ENCODE measurements at places on chromosomes 6 and 20. TPM values are rescaled to one million over a fixed set of nuclear protein-coding genes. Genes with fewer than 3 reads are reported as not detected.

The KIAA0408 gene
- total RNA-seq, result 4.1 TPM

- no peaks in the 10 kb centered on the region for H3K27me3 ChIP-seq
- peak overlapping the region; percentile 31 for H3K27ac ChIP-seq
- no peaks in the 10 kb centered on the region for H3K36me3 ChIP-seq
Measured at GRCh38 chr20:64050261-64051032, 1.0 kb upstream of the SOX18 start.

GRCh38 chr6:32941214-32941768, 463 bp upstream of the HLA-DMB start:
- no peaks in the 10 kb centered on the region for H3K27me3 ChIP-seq
- H3K4me1 ChIP-seq, result peaks cover 18% of the 10 kb centered on the region
- peak overlapping the region; percentile 89 for H3K27ac ChIP-seq
- H3K36me3 ChIP-seq, result no peaks in the 10 kb centered on the region

DNA sequence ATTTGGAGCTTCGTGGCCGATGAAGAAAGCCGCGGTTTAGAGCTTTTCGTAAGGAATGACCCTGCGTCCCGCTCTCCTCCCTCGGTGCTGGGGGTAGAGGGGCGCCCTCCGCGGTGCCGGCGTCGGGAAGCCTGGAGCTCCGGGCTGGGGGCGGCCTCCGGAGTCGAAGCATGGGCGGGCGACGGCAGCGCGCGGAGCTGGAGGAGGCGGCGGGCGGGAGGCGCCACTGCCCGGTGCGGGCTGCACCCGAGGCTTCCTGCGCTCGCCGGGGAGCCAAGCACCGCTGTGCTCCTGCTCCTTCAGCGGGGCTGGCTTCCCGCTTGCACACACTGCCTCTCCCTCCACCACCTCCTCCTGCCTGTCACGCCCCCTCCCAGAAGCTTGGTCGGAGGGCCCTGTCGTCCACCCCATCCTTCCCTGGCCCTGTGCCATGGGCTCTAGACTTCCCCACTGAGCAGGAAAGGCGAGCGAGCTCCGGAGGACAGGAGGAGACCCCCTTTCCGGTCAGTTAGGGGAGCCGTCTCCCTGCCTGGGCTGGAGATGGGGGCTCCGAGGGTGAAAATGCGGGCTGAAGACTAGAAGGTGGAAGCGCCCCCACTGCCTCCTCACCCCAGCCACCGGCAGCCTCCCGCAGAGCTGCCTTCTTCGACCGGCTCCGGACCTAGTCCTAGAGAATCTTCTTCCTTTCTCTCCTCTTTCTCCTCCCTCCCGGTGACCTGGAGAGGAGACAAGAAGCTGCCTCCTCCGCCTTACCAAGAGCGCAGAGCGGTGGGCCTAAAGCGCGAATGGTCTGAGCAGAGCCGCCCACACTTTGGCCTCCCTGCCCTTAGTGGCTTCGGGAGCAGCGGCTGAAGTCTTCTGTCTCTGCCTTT, 1.8 kb downstream of the CDH4 start:
- H3K4me1 ChIP-seq, result no peaks in the 10 kb centered on the region
- peak; percentile 42 for DNase-seq
- no peaks in the 10 kb centered on the region for H3K36me3 ChIP-seq

The GATA5 gene
- 33.8 TPM for total RNA-seq

- H3K27ac ChIP-seq, result no peak overlapping the region
- no peaks in the 10 kb centered on the region for H3K4me1 ChIP-seq
- H3K27me3 ChIP-seq, result no peaks in the 10 kb centered on the region
- H3K4me3 ChIP-seq, result no peak overlapping the region
Measured at GRCh38 chr20:56788041-56788670, 159.1 kb downstream of the TFAP2C start.

DNA sequence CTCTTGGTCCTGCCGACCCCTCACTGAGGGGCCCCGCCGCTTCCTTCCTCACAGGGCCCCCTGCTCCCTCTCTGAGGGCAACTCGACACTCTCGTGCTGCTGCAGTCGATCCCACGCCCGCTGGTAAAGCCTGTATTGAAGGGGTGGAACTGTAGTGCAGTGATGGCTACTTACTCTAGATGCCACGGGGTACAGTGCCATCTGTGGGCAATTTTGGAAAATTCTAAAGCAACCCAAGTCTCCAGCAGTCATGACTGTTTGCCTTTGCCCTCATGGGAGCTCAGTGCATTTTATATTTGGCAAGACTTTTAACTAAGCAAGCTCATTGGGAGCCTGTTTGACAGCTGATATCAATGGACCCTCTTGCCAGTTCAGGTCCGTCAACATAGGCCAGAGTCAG, 6.5 kb upstream of the C6orf136 start:
- H3K4me3 ChIP-seq, result no peak overlapping the region
- H3K27me3 ChIP-seq, result no peaks in the 10 kb centered on the region
- H3K4me1 ChIP-seq, result no peaks in the 10 kb centered on the region
- no peak for DNase-seq
- no peaks in the 10 kb centered on the region for H3K36me3 ChIP-seq

The CGA gene
- total RNA-seq, result not detected

DNA sequence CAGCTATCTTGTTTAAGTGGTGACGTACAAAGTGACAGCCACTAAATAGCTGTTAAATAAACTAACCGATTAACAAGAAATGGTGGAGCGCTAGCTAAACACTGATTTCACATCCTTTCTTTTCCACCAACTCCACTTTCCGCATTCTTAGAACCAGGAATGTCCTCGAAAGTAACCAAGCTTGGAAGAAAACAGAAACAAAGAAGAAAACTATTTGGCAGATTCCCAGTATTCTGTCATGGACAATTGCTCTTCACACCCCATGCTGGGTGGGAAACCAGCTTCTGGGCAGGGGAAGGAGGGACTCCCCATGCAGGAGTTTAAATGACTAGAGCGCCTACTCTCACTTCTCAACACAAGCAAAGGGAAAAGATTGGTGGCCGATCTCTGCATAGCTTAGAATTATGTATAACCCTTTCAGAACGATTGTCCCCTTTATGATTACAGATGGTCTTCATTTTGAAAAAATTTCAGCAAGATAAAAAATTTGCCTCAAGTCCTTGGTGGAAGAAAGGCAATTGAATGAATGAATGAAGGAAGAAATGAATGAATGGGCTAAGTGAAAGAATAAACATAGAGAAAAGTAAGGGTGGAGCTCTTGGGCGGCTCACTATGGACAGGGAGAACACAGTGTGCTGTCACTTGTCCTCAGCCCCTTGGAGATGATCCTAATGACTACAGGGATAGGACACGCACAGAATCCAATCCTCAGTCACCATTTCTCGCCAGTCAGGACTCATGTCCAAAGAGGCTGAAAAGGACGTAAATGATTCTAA, 148.7 kb upstream of the NEDD9 start:
- H3K36me3 ChIP-seq, result no peaks in the 10 kb centered on the region
- DNase-seq, result no peak
- H3K4me1 ChIP-seq, result peaks cover 3% of the 10 kb centered on the region
- no peaks in the 10 kb centered on the region for H3K27me3 ChIP-seq
- H3K4me3 ChIP-seq, result peak overlapping the region; percentile 53
- H3K27ac ChIP-seq, result peak overlapping the region; percentile 70

- no peak for DNase-seq
- H3K4me3 ChIP-seq, result no peak overlapping the region
- H3K27ac ChIP-seq, result no peak overlapping the region
- H3K27me3 ChIP-seq, result no peaks in the 10 kb centered on the region
Measured at GRCh38 chr6:109237986-109238329, 142.7 kb downstream of the CEP57L1 start.

DNA sequence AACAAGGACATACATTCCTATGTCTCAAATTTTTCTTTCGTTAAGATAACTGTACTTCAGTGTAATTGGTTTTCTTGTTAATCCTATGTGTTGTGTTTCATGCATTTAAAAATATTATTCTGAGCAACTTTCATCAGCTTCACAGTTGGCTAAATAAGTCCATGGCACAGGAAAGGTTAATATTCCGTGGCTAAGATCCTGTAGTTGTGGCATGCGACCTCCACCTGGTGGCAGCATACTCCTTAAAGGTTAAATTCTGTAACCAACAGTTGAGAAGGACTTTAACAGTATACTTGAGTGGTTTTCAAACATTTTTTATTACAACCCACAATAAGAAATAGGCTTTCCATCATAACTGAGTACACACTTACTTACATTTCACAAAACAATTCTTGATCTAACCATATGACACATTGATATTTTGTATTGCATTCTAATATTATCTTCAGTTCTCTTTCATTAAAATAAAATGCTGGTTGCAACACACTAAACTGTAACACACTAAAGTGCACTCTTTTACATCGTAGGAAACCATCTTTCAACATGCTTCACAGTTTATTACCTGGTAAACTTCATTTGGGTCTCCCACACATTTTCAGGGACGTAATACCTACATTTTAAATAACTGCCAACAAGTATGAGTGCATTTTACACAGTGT, 118.3 kb downstream of the SLX4IP start:
- peak; percentile 63 for DNase-seq
- H3K4me1 ChIP-seq, result no peaks in the 10 kb centered on the region
- no peak overlapping the region for H3K4me3 ChIP-seq
- H3K27ac ChIP-seq, result no peak overlapping the region
- H3K27me3 ChIP-seq, result no peaks in the 10 kb centered on the region
- H3K36me3 ChIP-seq, result no peaks in the 10 kb centered on the region

GRCh38 chr6:25829375-25829774, 2.5 kb downstream of the SLC17A1 start:
- H3K4me1 ChIP-seq, result no peaks in the 10 kb centered on the region
- H3K4me3 ChIP-seq, result no peak overlapping the region
- H3K36me3 ChIP-seq, result no peaks in the 10 kb centered on the region
- H3K27me3 ChIP-seq, result no peaks in the 10 kb centered on the region
- H3K27ac ChIP-seq, result no peak overlapping the region
- no peak for DNase-seq

- no peaks in the 10 kb centered on the region for H3K27me3 ChIP-seq
- no peak overlapping the region for H3K4me3 ChIP-seq
- no peak for DNase-seq
- H3K4me1 ChIP-seq, result no peaks in the 10 kb centered on the region
Measured at GRCh38 chr6:71385111-71385822, 96.7 kb downstream of the OGFRL1 start.

The ADIG gene
- not detected for total RNA-seq

- no peak overlapping the region for H3K4me3 ChIP-seq
- H3K4me1 ChIP-seq, result no peaks in the 10 kb centered on the region
- DNase-seq, result peak; percentile 47
- peaks cover 19% of the 10 kb centered on the region for H3K36me3 ChIP-seq
Measured at GRCh38 chr6:155177363-155177961, 86.4 kb upstream of the CLDN20 start.

DNA sequence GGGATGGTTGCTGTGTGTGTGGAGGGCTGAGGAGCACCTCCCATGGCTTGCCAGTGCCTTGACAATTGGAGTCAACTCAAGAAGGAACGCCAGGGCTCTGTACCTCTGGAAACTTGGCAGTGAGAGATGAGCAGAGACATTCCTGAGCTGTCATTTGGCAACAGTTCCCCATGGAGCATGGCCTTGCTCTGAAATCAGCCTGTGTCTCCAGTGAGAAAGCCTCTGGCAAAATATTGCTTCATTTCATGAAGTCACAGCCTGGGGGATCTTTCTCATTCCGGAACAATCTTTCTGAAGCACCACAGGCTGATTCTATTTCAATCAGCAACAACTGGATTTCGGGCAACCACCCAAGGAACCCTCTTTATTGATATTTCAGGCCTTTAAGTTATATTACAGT, 52.2 kb upstream of the FNDC1 start:
- no peaks in the 10 kb centered on the region for H3K27me3 ChIP-seq
- H3K27ac ChIP-seq, result peak overlapping the region; percentile 46
- H3K4me3 ChIP-seq, result no peak overlapping the region
- H3K4me1 ChIP-seq, result no peaks in the 10 kb centered on the region

The HLA-DRB1 gene
- 107 TPM for total RNA-seq

DNA sequence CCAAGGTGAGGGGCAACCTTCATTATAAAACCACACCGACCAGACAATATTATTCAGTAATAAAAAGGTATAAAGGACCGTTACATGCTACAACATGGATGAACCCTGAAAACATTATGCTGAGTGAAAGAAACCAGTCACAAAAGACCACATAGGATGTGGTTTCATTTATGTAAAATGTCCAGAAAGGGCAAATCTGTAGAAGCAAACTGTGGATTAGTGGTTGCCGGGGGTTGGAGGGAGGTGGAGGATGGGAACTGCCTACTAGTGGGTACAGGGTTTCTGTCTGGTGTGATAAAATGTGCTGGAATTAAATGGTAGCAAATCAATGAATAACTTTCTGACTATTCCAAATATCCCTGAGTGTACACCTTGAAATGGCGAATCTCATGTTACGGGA, 10.2 kb upstream of the PRND start:
- DNase-seq, result peak; percentile 28
- no peak overlapping the region for H3K4me3 ChIP-seq
- no peaks in the 10 kb centered on the region for H3K36me3 ChIP-seq
- H3K27ac ChIP-seq, result no peak overlapping the region
- H3K4me1 ChIP-seq, result no peaks in the 10 kb centered on the region

The POU5F1 gene
- total RNA-seq, result 121 TPM

DNA sequence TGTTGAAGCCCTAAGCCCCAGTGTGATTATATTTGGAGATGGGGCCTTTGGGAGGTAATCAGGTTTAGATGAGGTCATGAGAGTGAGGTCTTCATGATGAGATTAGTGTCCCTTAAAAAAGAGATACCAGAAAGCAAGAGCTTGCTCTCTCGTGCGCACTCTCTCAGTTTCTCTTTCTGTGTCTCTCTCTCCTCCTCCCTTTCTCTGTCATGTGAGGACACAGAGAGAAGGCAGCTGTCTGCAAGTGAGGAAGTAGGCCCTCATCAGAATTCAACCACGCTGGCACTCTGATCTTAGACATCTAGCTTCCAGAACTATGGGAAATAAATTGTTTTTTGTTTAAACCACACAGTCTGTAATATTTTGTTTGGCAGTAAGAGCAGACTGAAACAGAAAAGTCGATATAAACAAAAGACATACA, 180.5 kb downstream of the IBTK start:
- H3K27ac ChIP-seq, result no peak overlapping the region
- no peak for DNase-seq
- H3K36me3 ChIP-seq, result no peaks in the 10 kb centered on the region
- H3K27me3 ChIP-seq, result no peaks in the 10 kb centered on the region
- H3K4me3 ChIP-seq, result no peak overlapping the region

GRCh38 chr6:79468116-79468515, 69.1 kb downstream of the LCA5 start:
- H3K36me3 ChIP-seq, result no peaks in the 10 kb centered on the region
- H3K27ac ChIP-seq, result no peak overlapping the region
- H3K4me1 ChIP-seq, result peaks cover 5% of the 10 kb centered on the region
- H3K4me3 ChIP-seq, result no peak overlapping the region
- DNase-seq, result no peak

DNA sequence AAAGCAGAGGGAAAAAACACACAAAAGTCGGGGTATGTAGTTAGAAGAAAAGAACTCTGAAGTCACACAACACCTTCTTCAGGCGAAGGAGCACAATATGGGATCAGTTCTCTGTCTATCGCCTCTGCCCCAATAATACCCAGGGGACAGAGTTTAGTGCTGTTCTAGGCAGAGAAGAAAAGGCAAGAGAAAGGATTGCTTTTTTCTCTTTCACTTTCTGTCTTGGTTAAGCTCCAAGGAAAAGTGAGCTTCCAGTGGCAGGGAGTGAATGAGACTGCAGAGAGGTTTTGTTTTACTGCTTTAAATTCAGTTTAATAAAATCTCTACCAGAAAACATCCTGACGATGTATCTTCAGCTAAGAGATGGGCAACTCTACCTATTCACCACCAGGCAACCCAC, 86.6 kb upstream of the STXBP5 start:
- H3K27ac ChIP-seq, result no peak overlapping the region
- peak overlapping the region; percentile 27 for H3K4me3 ChIP-seq

- no peak for DNase-seq
- H3K27ac ChIP-seq, result peak overlapping the region; percentile 55
- H3K36me3 ChIP-seq, result no peaks in the 10 kb centered on the region
- H3K4me3 ChIP-seq, result no peak overlapping the region
- H3K27me3 ChIP-seq, result no peaks in the 10 kb centered on the region
Measured at GRCh38 chr6:109693111-109693510, 2.0 kb downstream of the FIG4 start.

The CLDN20 gene
- total RNA-seq, result 0.88 TPM

All from Peyer's patch (tissue), 4 donors.